ENCODE measurements at places on chromosomes 7 and 10. TPM values are rescaled to one million over a fixed set of nuclear protein-coding genes. Genes with fewer than 3 reads are reported as not detected.

SPRN gene
- not detected for total RNA-seq

LAMB1 gene
- total RNA-seq, result not detected

ITPRID1 gene
- total RNA-seq, result not detected

- no peak for DNase-seq
These were observed 276.4 kb downstream of the PCLO start for GRCh38 chr7:82886324-82886723.

DNA sequence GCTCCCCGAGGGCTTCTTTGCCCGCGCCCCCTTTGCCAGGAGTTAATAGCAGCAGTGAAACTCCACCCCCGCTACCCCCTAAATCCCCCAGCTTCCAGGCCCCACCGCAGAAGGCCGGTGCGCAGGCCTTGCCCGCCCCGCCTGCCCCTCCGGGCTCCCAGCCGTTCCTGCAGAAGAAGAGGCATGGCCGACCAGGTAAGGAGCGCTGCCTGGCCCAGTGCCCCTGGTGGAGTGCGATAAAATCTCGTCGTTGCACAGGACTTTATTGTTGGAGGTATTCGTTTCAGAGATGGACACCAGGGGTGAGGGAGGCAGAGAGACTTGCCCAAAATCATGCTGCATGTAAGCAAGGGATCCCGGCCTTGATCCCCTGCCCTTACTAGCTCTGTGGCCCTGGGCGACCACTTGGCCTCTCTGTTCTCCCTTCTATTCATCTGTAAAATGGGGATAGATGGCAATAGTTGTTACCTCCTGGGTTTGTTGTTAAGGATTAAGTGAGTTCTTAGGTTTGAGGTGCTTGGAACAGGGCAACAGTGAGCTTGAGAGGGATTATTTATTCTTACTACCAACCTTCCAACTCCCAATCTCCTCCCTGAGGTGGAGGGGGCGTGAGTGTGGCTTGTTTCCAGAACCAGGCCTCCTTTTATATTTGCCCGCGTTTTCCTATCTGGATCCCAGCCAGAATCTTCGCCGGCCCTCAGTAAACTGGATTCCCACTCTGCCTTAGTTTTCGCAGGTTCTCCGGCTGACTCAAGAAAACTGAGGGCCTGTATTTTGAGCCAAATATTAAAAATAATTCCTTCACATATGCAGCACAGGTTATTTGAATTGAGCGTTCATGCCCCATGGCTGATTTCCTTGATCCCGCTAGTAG is 78.3 kb downstream of the WIPF3 start:
- no peak for DNase-seq

DNA sequence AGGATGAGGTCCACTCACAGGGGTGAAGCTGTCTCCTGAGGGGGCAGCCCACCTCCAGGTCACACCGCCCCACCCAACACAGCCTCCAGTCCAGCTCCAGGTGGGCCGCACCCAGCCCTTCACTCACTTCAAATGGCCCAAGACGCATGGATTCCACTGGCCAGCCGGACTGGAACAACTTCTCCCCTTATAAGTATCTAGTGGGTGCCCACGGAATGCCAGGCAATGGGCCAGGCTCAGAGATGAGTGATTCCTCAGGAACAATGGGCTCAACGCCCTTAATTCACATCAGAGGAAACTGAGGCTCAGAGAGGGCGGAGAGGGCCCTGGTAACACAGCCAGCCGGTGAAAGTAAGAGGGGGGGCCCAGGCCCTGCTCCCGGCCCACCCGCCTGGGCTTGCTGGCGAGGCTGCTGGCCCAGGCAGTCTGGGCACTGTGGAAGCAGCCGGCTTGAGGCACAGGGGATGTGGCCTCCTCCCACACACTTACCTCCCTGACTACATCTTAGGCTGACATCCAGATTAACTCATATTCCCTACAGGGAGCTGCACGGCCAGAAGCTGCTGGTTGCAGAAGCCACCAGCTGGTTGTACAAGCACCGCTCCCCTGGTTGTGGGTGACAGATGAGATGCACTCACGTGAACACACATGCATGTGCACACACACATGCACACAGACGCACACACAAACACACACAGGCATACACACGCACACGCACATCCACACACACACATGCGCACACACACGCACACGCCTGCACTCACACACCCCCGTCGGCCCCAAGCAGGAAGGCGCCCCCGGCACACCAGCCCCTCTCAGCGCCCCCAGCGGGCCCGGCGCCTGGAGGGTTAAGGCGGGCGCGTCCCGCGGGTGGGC is 1.0 kb upstream of the FAM20C start:
- no peak for DNase-seq

- DNase-seq, result no peak
These were observed 71.2 kb downstream of the ADARB2 start for GRCh38 chr10:1666147-1666546.

- DNase-seq, result no peak
These were observed 60.9 kb downstream of the COBL start for GRCh38 chr7:51255536-51256208.

Data from activated T-helper 1 cell treated with anti-CD3 and anti-CD28 coated beads, Interleukin-12 subunit alpha, Interleukin-12 subunit beta, Interleukin-2, Interleukin-4 antibody, amounts not matched to agents 30 ng/mL and 10 ng/mL and 1 ng/mL, durations not matched to agents 14 hours and 24 hours and 36 hours (primary cell).